ENCODE measurements at places on chromosomes 1 and 21.

GRCh38 chr1:231242516-231243198 lies 1.6 kb downstream of the GNPAT start:
- DNase-seq, result peak; percentile 31

DNA sequence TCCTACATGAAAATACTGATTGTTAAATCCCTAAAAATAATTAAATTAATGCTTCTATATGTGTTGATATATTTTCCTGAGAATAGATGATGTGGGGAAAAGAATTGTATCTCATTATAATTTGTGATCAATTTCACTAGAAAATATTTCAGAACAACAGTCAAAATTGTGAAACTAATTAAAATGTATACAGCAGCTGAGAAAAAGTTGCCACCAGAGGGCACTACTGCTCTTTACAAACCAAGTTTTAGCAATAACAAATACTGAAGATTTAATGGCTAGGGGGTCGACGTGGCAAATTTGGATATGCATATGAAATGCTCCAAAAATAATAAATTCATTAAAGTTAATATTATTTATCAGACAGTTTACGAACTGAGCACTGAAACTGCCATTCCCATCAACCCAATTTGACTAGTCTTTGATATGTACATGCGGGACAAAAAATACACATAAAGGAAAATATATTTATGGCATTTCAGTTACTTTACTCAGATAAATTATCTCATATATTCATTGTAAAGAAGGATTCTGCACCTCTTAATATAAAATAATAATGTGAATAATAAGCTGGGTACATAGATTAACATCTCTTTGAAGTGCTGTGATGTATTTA lies 96.3 kb upstream of the TMPRSS15 start:
- DNase-seq, result peak; percentile 48

DNA sequence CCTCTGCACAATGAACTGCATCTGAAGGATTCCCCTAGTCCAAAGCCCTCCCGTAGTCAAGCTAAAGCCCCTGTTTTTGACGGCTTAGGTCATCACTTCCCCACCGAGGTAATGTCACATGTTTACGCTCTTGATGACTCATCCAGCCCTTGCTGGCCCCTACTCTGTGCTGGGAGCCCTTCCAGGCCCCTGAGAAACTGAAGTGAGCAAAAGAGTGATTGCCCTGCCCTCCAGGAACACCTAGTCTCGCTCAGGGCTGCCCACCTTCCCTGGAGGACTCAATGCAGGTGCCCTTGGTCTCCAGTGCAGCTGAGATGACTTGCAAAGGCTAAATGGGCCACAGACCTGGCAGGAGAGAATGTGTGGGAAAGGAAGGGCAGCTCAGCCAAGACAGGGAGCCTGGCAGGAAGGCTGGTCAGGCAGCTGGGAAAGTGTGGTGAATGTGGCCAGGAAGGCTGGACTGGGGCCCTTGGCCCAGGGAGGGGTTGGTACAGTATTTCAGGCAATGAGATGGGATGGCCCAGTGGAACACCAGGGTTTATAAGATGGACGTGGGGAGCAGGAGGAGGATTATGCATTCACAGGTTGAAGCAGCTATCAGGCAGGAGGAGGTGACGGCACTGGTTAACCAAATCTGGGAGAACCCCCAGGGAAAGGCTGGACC lies 345.6 kb downstream of the NPHP4 start:
- DNase-seq, result no peak

DNA sequence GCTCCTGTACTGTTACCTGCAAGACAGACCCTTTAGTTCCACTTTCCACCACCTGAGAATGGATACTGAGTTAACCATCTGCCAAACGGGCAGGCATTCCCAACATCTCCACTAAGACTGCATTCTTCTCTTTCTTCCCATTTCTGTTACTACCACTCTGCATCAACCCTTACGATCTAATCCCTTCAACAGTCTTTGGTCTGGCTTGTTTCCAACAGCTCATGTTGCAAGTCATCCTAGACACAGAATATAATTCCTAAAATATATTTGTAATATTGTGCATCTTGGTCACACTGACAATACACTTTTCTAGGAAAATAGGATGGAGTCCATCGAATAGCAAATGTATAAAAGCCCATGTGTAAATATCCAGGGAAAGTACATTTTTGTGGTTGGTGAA lies 166.7 kb downstream of the SIPA1L2 start:
- DNase-seq, result no peak

- no peak for DNase-seq
These were observed 11.2 kb downstream of the TSEN15 start for GRCh38 chr1:184062640-184063286.

- peak; percentile 73 for DNase-seq
These were observed 27.3 kb upstream of the EVA1B start for GRCh38 chr1:36350659-36351226.

Measured in fibroblast of mammary gland (primary cell).